ENCODE measurements at places on chromosomes 4 and X. TPM values are rescaled to one million over a fixed set of nuclear protein-coding genes. Genes with fewer than 3 reads are reported as not detected.

ARMCX4 gene
- 2.8 TPM for total RNA-seq

CCKAR gene
- not detected for total RNA-seq

MBNL3 gene
- 30.4 TPM for total RNA-seq

GRID2 gene
- total RNA-seq, result not detected

DNAAF6 gene
- not detected for total RNA-seq

LNX1 gene
- total RNA-seq, result not detected

ADH1B gene
- not detected for total RNA-seq
